H4 (cell line): ENCODE measurements at places on chromosomes 16 and 17.

DNA sequence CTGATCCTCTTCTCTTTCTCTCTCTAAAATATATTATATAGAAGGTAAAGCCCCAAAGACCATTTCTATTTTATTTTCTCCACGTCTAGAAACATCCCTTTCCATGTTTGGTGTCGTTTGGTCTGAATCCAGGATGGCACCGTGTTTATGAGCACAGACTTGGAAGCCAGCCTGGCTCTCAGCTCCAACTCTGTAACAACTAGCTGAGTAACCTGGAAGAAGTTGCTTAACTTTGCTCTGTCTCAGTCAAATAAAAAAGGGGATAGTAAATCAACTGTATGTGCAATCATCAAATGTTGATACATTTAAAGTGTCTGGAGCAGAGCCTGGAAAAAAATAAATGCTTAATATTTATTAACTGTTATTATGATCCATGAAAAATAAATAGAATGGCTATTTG, 249.8 kb upstream of the MAF start:
- no peak for DNase-seq

GRCh38 chr17:10311131-10311530, 61.7 kb downstream of the MYH13 start:
- DNase-seq = no peak

DNA sequence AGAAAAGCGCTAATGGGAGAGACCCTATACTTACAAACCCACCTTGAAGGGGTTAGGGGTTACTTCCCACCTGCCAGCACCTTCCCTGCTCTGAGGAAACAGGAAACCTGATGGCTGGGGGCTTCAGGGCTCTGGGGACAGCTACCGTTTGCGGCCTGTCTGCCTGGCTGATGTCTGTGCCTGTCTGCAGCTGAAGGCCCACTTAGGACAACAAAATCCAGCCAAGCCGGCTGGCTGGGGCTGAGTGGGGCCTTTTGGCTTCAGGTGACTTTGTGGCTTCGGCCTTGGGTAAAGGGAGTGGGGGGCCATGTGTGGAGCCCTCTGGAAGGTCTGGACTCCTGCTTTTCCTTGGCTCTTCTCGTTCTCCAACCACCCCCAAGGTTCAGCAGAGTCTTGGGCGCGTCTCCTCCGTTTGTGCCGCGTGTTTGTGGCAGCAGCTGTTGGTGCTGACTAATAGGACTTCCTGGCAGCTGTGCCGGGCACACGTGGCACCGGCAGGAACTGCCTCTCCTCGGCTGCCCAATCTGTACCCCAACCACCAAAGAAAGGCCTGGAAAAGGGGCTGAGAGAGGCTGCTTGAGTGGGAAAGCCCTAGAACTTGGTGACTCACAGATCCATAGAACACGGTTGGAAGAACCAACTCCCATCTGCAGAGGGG, 186.7 kb downstream of the MSI2 start:
- peak; percentile 86 for DNase-seq

DNA sequence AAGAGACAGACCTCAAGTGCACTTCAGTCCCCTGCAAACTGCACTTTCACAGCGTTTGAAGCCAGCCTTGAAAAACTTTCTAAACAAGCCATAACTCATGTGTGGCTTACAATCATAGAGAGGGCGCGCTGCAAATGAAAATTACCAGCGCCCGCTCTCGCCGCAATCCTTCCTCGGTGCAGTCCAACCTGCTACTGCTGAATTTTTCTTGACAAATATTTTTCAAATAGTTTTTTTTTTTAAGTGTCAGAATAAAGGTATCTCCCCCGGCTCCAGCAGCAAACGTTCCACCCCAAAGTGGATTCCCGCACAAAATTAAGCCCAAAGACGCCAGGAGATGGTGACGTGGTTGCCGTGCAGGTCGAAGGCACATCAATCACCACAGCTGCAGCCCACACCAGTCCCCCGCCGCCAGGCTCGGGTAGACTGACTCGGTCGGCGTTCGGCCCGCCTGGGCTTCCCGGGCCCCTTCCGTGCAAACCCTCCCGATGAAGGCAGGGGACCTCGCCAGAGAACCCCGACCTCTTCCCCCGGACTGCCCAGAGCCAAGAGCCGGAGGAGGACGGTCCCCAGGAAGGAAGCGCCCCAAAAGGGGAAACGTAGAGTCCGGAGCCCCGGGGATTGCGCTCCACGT, 630 bp downstream of the GRB2 start:
- no peak for DNase-seq

DNA sequence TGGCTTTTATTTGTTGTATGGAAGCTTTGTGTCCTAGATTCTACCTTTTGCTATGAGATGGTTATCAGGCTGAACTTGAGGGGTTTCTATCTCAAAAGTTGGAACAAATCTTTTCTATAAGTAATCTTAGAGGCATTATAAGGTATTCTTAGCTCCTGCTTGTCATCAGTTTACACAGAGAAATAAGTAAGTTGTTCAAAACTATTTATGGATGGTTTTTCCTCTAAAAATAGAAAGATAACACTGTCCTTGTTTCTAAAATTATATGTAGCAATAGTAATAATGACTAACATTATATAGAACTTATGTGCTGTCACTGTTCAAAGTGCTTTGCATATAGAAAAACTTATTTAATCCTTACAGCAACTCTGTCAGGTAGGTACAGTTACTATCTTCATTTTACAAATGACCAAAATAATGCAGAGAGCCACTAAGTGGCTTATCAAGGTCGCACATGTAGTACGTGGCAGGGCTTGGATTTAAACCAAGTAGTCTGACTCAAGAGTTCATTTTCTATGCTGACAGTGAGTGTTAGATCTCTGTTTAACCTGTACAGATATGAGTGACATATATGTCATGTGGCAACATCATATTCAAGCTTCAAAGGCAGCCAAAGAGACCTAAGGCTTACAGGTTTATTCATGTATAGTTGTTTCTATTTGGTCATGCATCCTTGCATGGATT, 59.0 kb downstream of the PHKB start:
- DNase-seq = no peak

GRCh38 chr16:8919089-8919933, 37.2 kb downstream of the LITAFD start:
- DNase-seq = no peak

GRCh38 chr17:19268611-19269010, 31.4 kb downstream of the EPN2 start:
- DNase-seq = no peak

GRCh38 chr17:48012151-48012520, 25.5 kb downstream of the COPZ2 start:
- DNase-seq = no peak

DNA sequence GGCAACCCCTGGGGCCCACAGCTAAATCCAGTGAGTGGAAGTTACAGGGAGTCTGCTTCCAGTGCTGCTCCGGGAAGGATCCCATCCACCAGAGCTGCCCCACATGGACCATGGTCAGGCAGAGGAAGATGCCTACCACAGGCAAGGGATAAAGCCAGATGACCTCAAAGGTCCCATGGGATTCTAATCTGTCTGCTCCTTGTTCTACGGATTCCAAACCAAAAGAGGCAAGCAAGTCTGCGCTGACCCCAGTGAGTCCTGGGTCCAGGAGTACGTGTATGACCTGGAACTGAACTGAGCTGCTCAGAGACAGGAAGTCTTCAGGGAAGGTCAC, 1.4 kb downstream of the CCL4L2 start:
- DNase-seq = no peak

DNA sequence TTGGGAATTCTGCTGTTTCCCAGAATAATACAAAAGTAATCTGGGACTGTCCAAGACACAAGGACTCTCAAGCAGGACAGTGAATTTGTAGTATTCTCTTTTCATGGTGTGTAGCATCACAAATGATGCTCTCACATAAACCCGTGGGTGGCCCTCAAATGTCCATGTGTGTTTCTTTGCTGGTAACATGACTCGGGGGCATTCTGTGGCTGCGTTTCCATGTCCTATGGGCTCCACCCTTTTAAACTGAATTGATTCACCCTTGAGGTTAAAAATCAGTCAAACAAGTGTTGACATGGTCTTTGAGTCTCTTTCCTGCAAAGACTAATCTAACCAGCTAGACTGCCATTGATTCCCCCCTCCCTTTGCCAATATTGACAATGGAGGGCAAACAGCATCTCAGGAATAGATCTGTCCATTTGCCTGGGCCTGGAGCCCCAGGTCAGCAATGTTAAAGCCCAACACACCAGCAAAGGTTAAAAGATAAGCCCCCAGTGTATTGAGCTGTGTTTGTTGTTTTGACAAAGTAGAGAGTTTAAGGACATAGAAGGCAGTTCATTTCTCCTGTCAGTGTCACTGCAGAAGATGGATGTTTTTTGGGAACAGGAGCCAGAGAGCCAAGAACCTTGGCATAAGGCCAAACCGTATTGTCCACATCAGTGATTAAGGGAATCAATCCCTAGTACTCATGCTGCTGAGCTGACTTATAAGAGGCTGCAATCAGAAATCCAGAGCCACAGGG, 117.1 kb upstream of the COX10 start:
- DNase-seq = no peak

- peak; percentile 79 for DNase-seq
These were observed 16.3 kb downstream of the SHISA9 start for GRCh38 chr16:12917653-12918052.

- no peak for DNase-seq
These were observed 186.2 kb downstream of the HS3ST3B1 start for GRCh38 chr17:14487068-14487467.

- no peak for DNase-seq
These were observed 37.7 kb upstream of the ABCA6 start for GRCh38 chr17:69179227-69179952.

DNA sequence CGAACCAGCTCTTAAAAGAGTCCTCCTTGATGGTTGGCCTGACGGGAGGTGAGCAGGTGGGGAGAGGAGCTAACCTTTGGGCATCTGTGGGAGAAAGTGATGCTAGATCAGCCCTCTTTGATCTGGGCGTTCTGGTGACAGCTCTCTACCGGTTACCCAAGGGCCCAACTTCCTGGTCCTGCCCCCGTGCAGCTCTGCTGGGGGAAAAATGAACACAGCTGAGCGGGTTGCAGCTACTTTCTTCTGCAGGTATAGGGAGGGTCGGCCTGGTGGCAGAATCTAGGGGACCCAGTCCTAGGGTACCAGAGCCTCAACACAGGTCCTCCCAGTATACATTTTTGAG, 2.9 kb downstream of the SHISA9 start:
- DNase-seq = no peak

- DNase-seq = no peak
These were observed 205.2 kb upstream of the CACNG5 start for GRCh38 chr17:66629762-66630161.

DNA sequence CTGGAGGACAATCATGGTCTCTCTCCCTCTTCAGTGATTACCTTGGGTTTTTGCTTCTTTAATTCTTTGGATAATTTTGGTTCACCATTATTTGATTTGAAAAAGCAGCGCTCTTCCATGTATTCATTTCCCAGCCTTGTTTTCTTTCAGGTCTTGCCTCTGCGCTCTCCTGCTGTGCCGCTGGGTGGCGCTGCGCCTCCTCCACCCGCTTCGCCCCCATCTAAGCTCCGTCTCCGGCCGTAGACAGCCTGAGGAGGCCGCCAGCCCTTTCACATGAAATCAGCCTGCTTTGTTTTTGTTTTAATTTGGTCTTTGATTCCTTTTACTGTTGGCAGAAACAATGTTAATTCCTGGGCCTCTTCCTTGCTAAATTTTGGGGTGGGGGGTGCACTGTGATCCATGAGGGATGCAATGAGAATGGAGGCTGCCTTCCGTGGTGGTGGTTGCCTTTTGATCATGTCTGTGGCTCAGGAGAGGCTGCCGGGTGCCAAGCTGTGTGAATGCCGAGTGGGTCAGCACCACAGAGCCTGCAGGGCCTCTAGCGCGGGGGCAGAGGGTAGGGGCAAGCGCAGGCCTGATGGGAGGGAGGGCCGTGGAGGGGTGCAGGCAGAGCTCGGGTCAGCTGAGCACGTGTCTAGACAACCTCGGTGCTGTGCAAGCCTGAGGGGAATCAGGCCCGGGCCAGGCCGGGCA, 64.1 kb downstream of the PLD6 start:
- DNase-seq = no peak

DNA sequence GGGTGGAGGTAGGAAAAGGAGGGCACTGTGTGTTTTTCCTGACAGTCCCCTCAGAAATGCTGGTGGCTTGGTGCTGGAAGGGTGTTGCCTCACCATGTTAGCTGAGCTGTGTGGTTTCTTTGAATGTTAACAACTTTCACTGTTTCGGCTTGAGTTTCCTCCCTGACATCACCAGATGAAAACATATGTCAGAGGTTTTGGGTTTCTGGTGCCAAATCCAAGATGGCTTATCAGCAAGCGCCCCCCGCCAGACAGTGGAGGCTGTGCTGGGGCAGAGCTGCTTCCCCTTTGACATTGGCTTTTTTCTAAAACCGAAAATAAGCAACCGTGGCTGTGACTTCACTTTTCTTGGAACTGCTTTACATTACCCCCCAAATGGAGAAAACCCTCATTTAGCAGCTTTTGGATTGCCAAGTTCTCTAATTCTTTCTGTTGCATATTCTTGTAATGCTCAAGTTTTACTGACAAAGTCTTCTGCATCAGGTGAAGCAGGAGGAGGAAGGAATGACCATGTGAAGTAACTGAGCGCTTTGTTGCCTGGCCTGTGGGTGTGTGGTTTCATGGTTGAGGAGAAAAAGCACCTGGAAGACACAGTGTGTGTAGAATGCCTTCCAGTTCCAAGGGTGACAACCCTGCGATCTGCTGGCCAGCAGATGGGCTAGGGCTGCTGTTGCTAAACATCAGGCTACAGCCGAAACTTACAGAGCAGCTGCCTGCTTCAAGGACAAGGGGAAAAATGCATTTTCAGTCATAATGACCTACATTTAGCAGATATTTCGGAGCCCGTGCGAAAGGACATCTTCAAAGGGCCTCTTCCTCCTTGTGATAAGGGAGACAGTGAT, 9.7 kb downstream of the RMI2 start:
- peak; percentile 71 for DNase-seq

GRCh38 chr16:22188595-22189442, 17.3 kb upstream of the EEF2K start:
- peak; percentile 88 for DNase-seq

GRCh38 chr16:70378869-70379493, 32.3 kb downstream of the DDX19A start:
- no peak for DNase-seq

DNA sequence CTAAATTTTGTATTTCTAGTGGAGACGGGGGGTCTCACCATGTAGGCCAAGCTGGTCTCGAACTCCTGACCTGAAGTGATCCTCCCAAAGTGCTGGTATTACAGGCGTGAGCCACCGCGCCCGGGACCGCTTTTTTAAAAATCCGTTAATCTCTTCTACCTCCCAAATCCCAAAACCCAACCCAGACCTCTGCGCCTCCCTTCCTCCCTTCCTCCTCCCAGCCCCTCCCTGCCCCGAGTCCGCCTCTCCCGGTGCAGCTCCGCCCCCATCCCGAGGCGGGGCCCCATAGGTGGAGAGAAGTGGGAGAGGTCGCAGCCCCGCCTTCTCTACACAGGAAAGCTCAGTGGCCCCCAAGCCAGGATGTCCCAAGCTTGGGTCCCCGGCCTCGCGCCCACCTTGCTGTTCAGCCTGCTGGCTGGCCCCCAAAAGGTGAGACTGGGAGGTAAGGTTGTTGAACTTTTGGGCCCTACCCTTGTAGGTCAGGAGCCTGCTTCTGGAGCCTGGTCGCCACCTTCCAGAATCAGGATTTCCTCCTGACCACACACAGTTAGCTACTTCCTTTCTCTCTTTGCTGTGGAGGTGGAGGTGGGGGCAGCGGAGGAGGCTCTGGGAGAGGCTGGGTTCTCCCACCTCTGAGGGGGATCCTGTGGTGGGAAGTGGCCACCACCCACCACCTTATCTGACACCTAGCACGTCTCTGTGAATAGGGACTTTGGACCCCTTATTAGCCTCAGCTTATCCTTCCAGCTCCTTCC, at the start of gene TMEM92:
Gene TMEM92 (plus strand): TSS at position 325 of the 755 bp plus-strand sequence. CDS start 36 bp downstream, at position 361.
- DNase-seq = peak; percentile 74
